Tongue (tissue), 3 donors: ENCODE measurements at places on chromosomes 4 and X.

DNA sequence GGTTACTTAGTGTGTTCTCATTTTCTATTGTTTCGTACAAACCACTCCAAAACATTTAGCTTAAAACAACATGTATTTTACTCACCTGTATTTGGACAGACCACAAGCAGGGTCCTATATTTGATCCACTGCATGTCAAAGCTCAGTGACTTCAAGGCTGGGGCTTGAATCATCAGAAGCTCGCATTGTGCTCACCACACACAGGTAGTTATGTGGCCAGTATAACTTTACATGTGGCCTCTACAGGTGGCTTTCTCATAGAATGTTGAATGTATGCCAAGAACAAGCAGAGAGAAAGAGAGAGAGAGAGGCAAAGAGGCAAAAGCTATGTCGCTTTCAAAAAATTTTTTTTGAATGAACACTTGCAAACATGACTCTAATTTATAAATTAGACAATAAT, 107.6 kb downstream of the QRFPR start:
- DNase-seq = no peak

- DNase-seq = no peak
Measured at GRCh38 chrX:105829011-105829410, 6.7 kb downstream of the NRK start.

DNA sequence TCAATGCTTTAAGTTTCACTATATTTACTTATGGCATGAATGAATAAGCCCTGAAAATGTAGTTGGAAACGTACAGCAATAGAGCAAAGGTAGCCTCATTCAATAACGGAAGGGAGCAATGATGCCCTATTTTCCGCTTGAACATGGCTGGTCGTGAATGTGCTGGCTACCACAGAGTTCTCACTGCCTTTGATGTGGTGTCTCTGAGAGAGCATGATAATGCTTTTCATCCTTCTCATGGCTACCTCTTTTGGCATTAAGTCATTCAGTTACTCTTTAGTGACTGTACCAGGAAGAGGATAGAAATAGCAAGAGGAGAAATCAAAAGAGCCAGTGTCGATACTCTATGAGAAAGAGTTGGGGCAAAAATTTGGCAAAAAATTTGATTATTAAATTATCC, 308.0 kb downstream of the PPP3CA start:
- no peak for DNase-seq

DNA sequence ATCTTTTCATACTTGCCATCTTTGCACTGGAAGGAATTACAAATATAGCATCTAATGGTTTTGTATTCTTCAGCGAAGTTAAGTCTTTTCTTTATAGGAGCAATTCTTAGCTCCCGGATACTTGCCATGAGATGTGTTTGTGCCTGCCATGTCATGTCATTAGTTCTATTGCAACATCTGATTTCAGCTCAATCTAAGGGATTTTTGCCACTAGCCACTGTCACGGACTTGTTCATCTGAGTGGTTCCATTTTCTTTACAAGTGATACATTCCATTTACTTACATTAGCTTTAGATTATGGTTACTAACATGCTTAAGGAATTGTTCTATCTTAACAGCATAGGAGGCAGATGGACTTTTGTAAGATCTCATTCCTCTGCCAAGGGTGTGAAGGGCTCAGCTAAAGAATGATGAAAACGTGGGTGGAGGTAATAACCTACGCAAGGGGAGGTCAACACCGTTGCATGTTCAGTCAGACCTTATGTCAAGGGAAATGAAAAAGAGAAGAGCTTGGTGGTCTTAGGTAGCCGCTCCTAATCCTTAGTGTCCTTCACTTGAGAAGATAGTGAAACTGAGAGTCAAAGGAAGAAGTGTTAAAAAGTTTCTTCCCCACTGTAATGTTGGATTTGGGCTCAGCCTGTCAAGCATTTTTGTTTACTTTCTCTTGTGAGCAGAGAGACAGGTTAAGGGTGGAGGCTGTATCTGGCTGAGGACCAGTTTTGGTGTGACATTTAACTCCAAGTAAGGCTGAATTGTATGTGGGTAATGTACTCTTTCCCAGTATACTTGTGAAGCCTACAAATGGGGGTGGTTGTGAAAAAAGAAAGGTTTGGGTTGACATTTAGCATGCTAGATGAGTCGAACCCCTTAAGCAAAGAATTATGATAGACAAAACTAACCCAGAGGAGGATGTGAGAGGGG, 3.6 kb upstream of the KLHL2 start:
- DNase-seq = no peak

- DNase-seq = no peak
Measured at GRCh38 chr4:55768291-55768690, 51.3 kb upstream of the EXOC1L start.

DNA sequence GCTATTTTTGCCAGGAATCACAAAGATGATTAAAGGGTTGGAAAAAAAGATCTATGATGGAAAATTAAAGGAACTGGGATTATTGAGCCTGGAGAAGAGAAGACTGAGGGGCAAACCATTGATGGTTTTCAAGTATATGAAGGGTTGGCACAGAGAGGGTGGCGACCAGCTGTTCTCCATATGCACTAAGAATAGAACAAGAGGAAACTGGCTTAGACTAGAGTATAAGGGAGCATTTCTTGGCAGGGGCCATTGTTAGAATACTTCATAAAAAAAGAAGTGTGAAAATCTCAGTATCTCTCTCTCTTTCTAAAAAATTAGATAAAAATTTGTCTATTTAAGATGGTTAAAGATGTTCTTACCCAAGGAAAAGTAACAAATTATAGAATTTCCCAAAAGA, 75.1 kb downstream of the NPNT start:
- peak; percentile 61 for DNase-seq

GRCh38 chr4:15910155-15910940, 28.2 kb downstream of the FGFBP1 start:
- DNase-seq = no peak

DNA sequence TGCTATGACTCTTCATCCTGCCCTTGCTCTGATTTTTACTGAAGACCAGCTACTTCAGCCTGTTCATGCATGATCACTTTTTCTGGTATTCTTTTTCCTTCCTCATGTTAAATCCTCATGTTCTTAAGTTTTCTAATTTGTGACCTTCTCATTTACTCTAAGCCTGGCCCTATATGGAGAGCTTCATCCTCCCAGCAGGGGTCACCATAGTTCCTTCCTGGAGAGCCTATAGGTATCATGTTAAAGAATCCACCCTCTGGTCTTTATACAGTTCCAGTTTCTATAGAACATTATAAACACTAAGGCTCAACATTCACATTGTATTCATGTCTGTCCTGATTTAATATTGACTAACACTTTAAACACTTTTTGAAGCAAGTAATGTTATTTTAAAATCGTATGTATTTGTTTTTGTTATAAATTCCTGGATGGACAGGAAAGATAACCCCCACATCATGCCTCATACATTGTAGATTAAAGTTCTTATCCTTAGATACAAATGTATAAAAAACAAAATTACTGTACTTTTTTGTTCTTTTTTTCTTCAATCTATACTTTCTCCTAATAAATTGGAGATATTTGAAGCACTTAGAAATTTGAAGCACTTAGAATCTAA, 53.8 kb upstream of the OTUD4 start:
- peak; percentile 93 for DNase-seq

DNA sequence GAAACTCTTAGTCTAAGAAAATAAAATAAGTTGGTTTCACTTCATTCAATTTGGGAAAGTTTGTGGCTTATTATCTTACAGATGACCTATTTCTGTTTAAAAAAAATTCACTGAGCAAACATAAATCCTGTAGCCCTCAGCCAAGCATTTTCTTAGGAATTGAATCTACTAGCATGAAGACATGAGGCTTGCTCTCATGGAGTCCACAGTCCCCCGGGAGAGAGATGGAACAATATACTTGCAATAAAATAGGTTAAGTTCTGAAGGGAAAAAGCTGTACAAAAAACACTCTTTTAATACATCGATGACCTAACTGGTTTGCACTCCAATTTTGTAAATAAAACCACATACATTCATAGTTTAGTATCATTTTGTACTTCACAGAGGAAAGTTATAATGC, 642.6 kb upstream of the FAM241A start:
- DNase-seq = no peak

GRCh38 chr4:69058410-69059059, 37.7 kb upstream of the UGT2B7 start:
- peak; percentile 1 for DNase-seq

DNA sequence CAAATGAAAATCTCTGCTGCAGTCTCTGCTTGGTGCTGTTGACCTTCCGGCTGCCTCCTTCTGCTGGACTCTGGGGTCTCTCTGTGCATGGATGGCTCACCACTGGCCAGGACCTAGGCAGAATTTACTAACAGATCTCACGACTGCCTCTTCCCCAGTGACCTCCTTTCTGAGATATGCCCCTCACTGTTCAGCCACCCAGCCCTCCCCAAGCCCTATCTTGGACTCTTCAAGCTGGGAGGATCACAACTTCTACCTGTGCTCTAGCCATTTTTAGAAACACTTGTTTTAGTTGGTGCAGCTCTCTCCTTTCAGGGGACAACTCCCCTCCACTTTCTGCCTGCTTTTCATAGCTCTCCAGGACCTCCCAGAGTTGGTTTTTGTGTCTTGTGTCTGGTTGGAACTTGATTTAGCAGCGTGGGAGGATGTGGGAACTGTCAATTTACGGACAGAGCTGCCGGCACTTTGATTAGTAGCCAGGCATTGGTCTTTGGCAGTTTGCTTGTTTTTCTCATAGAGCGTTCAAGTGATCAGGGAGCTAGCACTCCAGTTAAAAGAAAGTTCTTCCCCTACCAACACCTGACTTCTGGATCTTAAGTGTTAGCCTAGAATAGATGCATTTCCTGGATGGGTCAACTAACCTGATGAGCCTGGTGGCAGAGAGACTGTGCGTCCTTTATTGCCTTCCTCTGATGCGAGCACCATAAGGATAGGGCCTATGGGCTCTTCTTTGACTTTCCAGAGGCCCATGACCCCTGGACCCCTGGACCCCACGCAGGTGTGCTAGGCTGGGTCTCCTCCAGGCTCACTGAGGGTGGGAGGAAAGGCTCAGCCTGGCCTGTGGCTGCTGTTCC, 6.5 kb downstream of the RGS12 start:
- DNase-seq = peak; percentile 43

DNA sequence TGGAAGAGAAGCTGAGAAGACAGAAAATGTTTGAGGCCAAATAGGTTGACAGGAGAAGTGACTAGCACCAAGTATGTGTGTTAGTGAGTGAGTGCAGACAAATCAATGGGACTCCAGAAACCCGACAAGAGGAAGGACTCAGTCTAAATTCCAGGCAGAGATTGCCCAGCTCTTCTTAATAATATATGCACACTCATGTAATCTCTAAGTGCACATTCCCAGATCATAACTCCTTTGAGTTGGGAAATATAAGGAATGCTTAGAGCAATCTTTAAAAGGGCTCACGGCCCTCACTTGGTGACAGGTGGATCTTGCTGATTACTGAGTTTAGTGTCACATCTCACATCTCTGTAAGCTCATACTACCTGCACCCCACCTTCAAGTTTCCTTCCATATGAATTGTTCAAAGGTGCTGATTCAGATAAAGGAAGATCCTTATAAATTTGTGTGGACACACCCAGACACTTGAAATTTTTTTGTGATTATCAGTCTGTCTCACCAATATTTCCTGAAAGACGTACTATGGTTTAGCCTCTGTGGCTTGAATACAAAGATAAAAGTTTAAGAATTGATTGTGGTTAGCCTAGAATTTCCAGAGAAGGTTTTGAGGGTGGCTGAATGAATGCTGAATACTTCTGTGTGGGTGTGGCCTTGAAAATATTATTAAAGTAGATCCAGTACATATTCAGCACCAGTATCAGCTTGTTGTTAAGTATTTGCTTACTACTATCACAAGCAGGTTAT, 205.1 kb upstream of the UGT8 start:
- no peak for DNase-seq

DNA sequence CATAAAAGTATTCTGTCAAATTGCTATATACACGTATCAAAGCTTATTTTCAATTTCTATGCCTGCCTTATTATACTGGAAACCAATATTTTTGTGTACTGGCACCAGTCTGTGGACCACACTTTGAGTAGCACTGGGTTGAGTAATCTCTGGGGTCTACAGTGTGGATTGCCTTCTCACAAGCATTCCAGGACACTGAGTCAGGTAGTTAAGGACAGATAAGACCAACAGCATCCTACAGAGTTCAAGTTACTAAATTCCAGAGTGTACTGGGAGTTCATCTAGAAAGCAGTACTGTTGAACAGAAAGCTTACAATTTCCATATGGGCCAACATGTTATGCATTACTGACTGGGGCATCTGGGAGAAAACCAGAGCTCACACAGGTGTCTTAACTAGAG, 61.8 kb downstream of the VMA21 start:
- DNase-seq = no peak

- DNase-seq = no peak
Measured at GRCh38 chrX:122863067-122863466, 321.0 kb upstream of the GRIA3 start.

DNA sequence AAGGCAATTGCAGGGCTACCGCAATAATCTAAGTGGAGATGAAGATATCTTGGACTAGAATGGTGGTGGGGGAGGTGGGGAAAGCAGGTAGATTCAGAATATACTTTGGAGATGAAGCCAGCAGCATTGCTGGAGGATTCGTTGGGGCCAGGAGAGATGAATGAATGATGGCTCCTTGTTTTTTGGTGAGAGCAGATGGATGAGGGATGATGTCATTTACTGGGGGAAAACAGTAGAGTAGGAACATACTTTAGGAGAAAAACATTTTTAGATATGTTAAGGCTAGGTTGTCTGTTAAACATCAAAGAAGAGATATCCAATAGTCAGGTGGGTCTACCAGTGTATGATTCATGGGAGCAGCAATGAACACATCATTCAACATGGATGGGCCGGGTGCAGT, 5.8 kb downstream of the CCDC110 start:
- DNase-seq = no peak

DNA sequence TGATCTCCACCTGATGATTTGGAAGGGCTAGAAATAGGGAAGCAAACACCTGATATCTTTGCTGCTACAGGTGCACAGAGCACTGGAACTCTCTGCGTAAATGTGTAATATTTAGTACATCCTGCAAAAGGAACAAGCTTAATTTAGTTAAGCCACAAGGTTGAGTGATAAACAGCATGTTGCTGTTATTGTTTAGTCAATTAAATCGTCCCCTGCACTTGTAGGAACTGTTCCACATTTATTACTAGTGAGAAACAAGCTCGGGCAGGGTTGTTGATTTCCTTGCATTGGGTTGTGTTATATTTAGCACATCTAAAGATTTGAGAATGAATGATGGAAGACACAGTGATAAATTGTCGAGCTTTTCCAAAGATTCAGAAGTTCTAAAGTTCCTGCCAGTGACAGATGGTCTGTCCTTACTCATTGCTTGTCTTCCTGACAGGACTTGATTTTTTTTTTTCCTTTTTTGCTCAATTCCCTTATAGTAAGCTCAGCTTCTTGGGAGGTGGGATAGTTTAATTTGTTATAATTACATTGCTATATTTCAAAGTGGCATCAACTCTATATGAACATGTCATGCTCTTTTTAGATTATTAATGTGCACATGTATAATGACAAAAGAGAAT, 627.0 kb upstream of the ATOH1 start:
- no peak for DNase-seq

GRCh38 chr4:184475096-184475461, 729 bp upstream of the IRF2 start:
- DNase-seq = peak; percentile 72

GRCh38 chr4:25713812-25714211, 58.2 kb downstream of the SLC34A2 start:
- no peak for DNase-seq

GRCh38 chrX:103878466-103879122, 46.5 kb upstream of the RAB9B start:
- DNase-seq = peak; percentile 2

GRCh38 chrX:141405486-141405852, 163.2 kb upstream of the SPANXC start:
- no peak for DNase-seq

GRCh38 chr4:39970671-39971640, 6.8 kb downstream of the PDS5A start:
- no peak for DNase-seq

GRCh38 chr4:154686838-154687237, 57.0 kb upstream of the LRAT start:
- DNase-seq = no peak
